HT-29 (cell line): ENCODE measurements at places on chromosomes 12 and 14.

- no peak for DNase-seq
These were observed 179.6 kb downstream of the ADGRD1 start for GRCh38 chr12:131133015-131133905.

DNA sequence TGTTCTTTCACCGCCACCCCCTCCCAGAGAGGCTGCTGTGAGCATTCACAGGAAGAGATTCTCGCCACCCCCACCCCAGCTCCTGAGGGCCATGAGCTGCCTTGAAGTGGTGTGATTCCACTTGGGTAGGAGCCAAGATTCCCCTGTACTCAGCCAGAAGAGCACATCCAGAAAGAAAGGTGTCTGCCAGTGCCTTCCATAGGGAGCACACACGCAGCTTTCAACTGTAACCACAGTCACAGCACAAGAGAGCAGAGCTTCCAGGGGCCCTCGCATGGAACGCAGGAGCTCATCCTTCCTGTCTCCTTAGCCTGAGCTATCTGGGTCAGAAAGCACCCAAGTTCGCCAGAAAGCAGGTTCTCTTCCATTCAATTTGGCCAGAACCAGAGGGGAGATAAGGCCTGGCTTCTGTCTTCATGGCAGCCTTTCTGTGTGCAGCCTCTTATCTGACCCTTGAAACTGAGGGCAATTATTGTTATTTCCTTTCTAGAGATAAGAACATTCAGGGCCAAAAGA is 66.6 kb upstream of the SCN8A start:
- DNase-seq: no peak

- no peak for DNase-seq
These were observed 8.4 kb downstream of the TMEM19 start for GRCh38 chr12:71694099-71694820.

- no peak for DNase-seq
These were observed 28.5 kb upstream of the GCH1 start for GRCh38 chr14:54931101-54931500.

GRCh38 chr12:120488057-120488640 is 7.8 kb upstream of the DYNLL1 start:
- DNase-seq: no peak

- DNase-seq: no peak
These were observed 9.1 kb downstream of the NFATC4 start for GRCh38 chr14:24377126-24377525.
